Activated naive CD8-positive, alpha-beta T cell treated with anti-CD3 and anti-CD28 coated beads, Interleukin-2, amount 50 U/mL, for 16 hours (primary cell): ENCODE measurements at places on chromosomes 6 and 20.

- DNase-seq = no peak
These were observed 48.0 kb downstream of the MUC22 start for GRCh38 chr6:31058128-31058894.

DNA sequence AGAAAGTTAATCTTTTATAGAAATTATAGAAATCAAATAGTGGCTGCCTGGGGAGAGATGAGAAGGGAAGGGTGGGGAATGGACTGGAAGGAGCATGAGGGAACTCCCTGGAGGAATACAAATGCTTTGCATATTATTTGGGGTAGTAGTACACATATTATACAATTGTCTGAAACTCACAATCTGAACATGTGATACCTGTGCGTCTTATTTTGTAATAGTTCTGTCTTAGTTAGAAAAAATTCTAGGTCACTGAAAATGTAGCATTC, 30.7 kb upstream of the SPTLC3 start:
- no peak for DNase-seq

- no peak for DNase-seq
These were observed 142.9 kb upstream of the OLIG3 start for GRCh38 chr6:137637121-137637520.

DNA sequence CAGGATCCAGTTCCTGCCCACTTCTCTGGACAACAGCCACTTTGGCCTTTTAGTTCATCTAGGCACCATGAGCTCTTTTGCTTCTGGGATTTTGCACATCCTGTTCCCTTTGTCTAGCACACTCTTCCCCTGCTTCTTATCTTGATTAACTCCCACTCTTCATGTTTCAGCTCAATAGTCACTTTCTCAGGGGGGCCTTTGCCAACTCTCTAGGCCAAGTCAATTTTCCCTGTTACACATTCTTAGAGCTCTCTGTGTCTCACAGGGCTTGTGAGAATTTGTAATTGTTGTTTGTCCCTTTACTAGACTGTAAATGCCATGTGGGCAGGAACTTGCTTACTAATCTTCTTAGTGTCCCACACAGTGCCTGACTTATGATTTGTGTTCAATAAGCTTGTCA, 58.1 kb upstream of the EPB41L1 start:
- DNase-seq = no peak

DNA sequence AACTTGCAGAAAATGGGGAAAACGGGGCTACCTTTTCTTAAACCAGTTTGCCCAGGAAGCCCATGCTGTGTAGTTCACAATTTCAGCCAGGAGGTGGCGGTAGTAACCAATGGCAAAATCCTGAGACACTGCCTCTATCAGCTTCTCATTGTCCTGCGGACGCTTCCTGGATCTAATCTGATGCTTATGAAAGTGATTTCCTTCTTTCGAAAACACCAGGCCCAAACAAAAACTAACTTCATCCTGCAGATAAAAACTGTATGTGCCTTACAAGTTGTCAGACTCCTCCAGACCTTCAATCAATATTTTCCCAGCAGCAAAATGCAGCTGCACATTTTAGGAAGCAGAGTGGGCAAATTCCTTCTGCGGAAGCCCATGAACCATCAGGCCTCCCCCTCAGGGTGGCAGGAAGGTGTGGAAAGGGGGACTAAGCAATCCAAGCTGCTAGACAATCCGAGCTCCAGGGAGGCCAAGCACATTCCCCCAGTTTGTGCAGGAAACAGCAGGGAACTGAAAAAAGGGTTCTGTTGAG, 88.5 kb downstream of the LY86 start:
- peak; percentile 57 for DNase-seq

GRCh38 chr20:48984575-48985219, 61.4 kb upstream of the CSE1L start:
- no peak for DNase-seq

GRCh38 chr6:2914318-2914660, 11.2 kb upstream of the SERPINB9 start:
- DNase-seq = no peak

DNA sequence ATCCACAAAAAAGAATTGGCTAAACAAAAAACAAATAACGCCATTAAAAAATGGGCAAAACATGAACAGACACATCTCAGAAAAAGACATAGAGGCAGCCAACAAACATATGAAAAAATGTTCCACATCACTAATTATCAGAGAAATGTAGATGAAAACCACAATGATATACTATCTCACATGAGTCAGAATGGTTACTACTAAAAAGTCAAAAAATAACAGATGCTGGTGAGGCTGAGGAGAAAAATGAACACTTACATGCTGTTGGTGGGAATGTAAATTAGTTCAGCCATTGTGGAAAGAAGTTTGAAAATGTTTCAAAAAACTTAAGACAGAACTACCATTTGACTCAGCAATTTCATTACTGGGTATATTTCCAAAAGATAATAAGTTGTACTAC, 430.1 kb upstream of the JAG1 start:
- no peak for DNase-seq

DNA sequence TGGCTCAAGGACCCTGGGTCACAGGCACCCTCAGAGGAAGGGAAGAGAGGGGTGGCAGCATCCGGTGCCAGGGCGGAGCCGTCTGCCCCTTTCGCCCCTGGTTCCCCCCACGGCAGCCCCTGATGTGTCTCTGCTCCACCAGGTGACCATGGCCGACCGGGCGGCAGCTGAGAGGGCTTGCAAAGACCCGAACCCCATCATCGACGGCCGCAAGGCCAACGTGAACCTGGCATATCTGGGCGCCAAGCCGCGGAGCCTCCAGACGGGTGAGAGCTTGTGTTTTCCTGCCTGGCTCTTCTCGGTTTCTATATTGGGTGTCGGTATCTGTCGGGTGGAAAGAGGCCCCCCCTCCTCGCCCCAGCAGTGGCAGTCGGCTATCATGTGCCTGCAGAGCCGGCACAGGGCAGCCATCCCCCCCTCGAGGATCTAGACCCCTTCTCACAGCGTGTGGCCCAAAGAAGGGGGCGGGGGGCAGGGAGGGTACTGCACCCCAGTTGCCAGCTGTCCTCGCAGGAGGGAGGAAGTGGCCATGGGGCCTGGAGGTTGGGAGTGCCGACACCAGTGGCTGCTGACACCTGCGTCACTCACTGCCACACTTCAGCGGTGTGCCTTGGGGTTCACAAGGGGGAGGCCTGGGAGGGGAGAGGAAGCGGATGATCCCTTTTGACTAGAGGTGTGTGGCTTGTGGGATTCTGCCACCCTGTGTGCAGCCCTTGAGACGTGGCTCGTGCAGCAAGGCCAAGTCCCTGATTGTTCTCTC, 1.5 kb downstream of the RBM38 start:
- peak; percentile 45 for DNase-seq

DNA sequence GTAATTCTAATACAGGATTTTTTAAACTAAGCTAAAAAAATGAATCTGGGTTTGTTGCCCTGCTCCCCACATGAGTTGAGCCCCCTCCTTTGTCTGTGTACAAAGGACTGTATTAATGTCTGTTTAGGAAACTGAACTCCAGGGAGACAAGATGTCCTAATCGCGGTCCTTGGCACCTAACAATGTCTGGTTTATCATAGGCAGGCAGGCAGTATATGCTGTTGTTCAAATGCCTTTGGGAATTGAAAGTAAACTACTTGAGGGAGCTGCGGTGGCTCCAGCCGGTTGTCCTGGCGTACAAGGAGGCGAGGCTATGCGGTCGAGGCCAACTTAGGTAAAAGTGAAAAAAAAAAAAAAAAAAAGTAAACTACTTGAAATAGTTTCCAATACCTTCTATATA, 98.5 kb downstream of the TULP4 start:
- DNase-seq = no peak

- no peak for DNase-seq
These were observed 559 bp upstream of the EYA4 start for GRCh38 chr6:133240511-133241085.

DNA sequence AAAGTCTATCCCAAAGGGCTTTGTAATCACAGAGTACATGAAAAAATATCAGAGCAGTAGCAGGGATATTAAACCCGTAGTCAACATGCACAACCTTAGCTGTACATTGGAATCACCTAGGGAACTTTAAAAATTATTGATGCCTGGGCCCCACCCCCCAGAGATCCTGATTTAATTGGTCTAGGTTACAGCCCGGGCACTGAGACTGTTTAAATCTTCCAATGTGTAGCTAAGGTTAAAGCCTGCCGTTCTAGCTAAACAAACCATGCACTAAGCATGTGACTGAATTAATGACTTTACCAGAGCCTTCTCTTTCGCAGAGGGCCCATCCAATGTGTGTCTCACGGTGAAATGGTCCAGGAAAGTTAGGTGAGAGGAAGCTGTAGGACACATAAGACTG, 14.1 kb upstream of the JAG1 start:
- DNase-seq = no peak

DNA sequence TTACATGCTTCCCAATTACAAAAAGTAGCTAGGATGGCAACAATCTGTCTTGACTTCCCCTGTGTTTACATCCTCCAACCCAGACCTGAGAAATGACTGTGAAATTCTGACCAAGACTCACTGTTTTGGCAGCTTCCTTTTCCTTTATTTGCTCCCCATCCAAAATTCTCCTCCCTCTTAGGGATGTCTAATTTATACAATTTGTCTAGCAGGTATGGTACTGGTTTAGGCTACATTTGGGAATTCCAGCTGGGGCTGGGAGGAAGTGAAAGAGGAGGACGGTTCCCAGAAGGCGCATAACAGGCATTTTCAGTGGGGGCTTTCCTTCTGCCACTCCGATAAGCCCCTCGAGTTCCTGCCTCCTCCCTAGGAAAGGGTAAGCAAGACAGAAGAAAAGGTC, 231.5 kb upstream of the BTBD3 start:
- DNase-seq = no peak

- no peak for DNase-seq
These were observed 46.8 kb upstream of the SLCO4A1 start for GRCh38 chr20:62595491-62595890.

DNA sequence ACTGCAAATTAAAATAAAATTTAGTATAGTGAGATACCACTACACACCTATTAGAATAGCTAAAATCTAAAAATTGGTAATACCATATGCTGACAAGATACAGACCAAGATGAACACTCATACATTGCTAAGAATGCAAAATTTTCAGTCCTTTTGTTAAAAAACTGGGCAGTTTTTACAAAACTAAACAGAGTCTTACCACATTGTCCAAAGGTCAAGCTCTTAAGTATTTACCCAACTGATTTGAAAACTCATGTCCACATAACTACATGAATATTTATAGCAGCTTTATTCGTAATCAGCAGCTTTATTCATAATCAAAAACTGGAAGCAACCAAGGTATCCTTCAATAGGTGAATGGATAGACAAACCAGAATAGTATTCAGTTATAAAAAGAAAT, 10.0 kb downstream of the POLR3F start:
- DNase-seq = no peak

DNA sequence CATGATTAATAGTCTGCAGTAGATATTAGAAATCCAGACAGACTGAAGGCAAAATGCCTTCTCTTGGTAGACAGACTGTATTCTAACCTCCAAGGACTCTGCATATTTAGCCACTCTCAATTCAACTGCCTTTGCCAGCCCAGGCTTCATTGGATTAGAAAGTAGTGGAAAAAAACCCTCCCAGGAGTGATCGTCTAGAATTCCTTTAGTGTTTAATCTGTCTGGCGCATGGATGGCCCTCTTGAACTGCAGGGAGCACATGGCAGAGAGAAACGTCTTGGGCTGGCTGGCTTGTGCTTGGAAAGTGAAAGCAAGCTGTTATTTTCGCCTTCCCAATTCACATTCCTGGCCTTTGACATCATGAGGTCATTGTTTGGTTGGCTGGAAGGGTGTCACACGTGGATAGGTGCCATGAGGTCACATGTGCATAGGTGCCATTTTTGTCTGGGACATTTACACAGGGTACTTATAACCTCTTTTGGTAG, 30.9 kb upstream of the NEDD9 start:
- no peak for DNase-seq

DNA sequence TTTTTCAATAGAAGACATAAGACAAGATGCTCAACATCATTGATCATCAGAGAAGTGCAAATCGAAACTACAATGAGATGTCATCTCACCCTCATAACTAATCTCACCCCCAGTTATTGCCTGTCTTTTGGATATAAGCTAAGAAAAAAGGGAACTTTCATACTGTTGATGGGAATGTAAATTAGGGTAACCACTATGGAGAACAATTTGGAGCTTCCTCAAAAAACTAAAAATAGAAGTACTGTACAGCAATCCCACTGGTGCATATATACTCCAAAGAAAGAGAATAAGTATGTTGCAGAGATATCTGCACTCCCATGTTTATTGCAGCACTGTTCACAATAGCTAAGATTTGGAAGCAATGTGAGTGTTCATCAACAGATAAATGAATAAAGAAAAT, 26.4 kb upstream of the PHF3 start:
- DNase-seq = no peak

- DNase-seq = no peak
These were observed 53.5 kb upstream of the CEP85L start for GRCh38 chr6:118704915-118705314.

DNA sequence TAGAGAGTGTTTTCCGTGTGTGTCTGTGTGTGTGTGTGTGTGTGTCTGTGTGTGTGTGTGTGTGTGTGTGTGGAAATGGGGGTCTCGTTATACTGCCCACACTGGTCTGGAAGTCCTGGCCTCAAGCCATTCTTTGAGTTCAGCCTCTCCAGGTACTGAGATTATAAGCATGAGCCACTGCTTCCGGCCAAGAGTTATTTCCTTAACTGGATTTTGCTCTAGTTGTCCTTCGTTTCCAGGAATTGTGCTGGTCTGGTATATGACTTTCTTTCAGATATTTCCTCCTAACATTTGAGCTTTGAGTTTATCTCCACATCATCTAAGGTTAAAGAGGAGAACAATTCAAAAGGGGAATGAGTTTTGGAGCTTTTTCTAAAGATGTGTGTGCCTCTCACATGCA, 124.8 kb downstream of the SH3BGRL2 start:
- DNase-seq = no peak

DNA sequence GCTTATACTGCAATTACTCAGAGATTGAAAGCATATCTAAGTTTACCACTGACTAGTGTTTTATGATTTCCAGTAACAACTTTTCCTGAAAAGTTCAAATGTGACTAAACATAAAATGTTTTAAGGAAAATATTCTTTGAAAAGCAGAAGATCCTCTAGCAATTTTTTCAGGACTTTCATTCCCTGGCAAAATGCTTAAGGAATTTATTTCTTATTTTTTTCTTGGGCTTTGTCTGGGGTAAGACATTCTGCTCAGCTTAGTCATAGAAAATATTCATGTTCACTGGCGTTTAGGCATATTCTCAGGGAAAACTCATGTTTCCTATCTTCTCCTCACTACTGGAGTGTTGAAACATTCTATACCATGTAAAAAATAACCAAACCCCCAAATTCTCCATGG, 235.3 kb upstream of the CEP162 start:
- no peak for DNase-seq

GRCh38 chr6:136962661-136963060, 40.6 kb downstream of the SLC35D3 start:
- DNase-seq = no peak

GRCh38 chr6:56002336-56002735, 126.9 kb upstream of the BMP5 start:
- no peak for DNase-seq

DNA sequence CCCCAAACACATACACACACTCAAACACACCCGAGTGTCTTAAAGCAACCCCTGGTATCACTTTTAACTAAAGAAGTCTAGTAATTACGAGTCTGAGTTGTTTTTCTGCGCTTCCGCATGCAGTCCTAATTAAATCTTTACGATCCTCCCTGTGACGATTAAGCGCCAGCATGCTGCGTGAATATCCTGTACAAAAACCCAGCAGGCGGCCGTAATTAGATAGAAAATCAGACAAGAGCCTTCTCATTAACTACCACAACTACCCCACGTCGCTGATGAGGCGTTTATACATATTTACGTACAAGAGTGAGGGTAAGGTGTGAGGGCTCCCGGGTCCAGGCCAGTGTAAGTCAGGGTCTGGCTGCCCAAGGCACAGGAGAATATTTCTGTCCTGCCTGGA, 8.1 kb downstream of the TFAP2B start:
- DNase-seq = no peak
